Psoas muscle (tissue), 8 donors: ENCODE measurements at places on chromosomes 3 and 15.

DNA sequence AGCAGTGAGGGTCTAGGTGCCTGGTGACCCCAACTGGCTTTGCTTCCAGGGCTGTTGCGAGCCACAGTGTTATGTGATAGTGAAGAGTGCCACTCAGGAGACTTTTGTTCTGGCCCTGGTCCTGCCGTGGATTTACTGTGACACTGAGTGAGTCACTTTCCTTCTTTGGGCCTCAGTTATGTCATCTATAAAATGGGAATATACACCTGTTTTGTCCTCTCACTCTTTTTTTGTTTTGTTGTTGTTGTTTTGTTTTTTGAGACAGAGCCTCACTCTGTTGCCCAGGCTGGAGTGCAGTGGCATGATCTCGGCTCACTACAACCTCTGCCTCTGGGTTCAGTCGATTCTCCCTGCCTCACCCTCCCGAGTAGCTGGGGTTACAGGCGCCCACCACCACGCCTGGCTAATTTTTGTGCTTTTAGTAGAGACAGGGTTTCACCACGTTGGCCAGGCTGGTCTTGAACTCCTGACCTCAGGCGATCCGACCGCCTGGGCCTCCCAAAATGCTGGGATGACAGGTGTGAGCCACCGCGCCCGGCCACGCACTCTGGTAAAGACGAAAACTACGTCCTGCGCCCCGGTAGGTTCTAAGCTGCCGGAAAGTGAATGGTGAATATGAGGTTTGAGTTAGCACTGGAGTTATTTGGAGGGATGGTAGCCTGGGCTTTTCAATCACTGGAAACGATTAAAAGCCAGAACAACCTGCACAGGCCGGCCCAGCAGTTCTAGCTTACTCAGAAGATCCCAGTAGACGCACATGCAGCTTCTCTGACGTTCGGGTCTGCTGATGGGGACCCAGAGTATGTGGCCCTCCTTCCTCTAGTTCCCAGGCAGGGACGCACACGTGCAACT lies 46.6 kb downstream of the BDH1 start:
- DNase-seq: no peak

GRCh38 chr3:179265875-179266274 lies 15.0 kb upstream of the KCNMB3 start:
- DNase-seq: no peak

GRCh38 chr3:176964661-176965060 lies 232.6 kb downstream of the TBL1XR1 start:
- no peak for DNase-seq

DNA sequence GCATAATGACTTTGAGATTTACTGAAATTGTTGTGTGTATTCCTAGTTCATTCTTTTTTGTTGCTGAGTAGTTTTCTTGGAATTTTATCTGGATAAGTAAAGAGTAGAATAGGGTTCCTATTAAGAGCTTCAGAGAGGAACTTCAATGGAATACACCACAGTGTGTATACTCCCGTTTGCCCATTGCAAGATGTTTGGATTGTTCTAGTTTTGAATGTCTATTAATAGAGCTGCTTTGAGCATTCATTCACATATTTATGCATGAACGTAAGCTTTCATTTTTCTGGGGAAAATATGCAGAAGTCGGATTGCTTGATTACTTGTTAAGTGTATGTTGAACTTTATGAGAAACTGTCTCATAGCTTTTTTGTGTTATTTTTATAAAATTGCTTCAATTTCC lies 580.5 kb downstream of the OTOL1 start:
- DNase-seq: no peak

DNA sequence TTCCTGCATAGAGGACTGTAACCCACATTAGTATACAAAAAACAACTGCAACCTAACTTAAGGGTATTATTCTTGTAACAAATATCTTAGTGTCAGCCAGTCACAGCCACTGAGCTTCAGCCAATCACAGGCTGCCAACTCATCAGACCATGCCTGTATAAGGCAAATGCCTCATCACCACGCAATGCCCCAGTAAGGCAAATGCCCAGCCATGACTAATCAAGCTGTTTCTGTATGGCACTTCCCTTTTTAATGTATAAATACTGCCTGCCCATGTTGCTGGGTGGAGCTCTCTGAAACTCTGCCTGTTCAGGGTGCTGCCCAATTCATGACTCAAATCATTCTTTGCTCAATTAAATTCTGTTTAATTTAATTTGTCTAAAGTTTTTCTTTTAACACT lies 18.4 kb upstream of the GABRA5 start:
- DNase-seq: no peak

- no peak for DNase-seq
Observed at GRCh38 chr3:49104052-49104426, 518 bp downstream of the QARS1 start.

DNA sequence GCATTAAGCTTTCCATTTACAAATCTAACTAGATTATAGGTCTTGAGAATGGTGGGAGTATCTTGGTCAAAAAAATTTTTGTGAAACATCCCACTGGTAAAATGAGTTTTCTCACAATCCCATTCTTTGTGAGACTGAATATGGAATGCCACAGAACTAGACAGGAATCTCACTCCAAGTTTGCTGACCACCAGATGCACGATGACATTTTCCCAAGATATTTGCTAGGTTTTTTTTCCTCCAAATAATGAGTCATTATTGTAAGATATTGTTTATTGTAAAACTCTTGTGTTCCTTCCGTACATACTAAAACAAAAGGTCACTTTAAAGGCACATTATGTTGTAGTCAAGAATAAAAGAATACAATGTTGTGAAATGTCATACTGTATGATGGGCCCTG lies 53.9 kb downstream of the COPS2 start:
- no peak for DNase-seq

DNA sequence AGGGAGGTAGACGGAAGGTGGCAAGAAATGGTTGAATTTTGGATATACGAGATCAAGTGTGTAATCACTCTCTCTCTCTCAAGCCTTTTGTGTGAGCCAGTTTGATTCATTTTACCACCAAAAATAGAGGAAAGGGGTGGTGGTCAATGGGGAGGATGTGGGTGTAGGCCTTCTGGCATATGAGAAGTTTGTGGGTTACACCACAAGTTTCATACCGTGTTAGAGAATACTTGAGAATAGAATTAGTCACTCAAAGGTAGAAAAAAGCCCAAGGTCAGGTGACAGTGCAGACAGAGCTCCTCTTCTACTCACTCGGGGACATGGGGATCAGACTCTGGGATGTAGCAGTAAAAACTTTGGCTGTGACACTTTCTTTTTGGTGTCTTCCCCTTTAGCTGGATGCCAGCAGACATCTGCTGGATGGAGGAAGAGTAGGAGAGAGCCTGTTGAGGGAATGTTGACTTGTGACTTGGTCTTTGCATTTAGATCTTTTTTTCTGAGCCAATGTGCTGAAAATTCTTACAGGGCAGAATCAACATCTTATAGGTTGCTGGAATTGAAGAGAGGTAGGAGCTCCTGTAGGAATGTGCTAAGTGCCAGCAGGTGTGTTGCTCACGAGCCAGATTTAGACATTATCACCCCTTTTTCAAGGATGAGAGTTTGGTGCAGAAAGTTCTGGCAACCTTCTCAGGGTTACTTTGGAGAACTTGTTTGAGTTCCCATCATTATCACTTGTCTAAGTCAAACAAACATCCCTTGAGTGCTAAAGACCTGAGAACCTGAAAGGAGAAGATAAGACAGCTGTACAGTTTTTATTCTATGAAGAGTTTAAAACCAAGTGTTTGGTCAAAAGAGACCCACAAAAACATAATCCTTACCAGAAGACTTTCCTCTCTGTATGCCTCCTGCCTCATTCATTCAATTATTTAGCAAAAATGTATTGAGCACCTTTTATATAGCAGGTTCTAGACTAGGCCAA lies 43.9 kb upstream of the RYK start:
- no peak for DNase-seq

- peak; percentile 73 for DNase-seq
Observed at GRCh38 chr15:89088605-89089315, 504 bp downstream of the ABHD2 start.

DNA sequence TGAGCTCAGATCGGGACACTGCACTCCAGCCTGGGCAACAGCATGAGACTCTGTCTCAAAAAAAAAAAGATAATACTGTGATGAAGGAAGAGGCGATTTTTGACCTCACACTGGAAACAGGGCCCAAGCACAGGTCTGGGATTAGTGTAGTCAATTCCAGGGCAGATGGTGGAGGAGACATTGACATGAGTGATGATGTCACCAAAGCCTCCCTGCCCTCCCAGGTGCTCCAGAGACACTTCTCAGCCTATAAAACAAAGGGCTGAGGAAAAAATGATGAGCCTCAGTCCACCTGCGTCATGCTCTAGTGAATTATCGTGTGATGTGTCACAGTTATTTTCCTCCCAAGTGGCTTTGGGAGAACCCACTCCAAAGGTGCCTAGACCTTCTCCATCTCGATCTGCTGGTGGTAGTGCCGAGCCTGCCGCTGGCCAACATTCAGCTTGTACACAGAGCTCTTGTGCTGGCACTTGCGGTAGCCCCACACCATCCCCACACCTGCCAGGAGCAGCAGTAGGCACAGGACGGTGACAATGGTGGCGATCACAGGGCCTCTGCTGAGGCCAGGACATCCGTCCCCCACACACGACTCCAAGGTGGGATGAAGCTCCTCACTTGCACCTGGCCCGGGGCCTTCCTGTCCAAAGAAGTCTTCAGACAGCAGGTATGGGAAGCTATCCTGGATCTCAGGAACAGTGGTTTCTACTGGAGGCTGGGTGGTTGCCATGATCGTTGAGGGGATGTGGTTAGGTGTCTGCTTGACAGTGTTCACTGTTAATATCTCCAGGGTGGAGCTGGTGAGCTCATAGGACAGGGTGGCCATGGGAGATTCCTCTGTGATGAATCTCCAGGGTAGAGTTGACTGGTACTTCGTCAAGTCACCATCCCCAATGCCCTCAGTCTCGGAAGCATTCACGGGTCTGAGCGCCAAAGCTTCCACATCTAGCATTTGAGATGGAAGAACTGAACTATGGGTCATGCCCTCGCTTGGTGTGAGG lies 38.8 kb downstream of the CRTAP start:
- no peak for DNase-seq

GRCh38 chr15:29904757-29905417 lies 82.6 kb upstream of the TJP1 start:
- no peak for DNase-seq

DNA sequence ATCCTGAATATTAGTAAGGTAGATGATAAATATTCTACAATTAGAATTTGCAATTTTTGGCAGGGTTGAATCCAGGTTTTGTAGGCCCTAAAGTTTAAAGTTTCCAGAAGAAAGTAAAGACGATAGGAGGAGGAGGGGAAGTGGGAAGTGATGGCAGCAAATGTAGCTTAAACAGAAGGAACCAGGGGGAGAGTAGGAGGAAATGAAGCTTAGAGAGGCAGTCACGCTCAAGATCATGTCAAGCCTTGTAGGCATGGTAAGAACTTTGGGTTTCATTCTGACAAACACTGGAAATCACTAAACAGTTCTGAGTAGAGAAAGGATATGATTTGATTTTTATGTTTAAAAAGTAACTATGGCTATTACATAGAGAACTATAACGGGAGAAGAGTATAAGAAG lies 63.9 kb downstream of the NR2E3 start:
- no peak for DNase-seq

DNA sequence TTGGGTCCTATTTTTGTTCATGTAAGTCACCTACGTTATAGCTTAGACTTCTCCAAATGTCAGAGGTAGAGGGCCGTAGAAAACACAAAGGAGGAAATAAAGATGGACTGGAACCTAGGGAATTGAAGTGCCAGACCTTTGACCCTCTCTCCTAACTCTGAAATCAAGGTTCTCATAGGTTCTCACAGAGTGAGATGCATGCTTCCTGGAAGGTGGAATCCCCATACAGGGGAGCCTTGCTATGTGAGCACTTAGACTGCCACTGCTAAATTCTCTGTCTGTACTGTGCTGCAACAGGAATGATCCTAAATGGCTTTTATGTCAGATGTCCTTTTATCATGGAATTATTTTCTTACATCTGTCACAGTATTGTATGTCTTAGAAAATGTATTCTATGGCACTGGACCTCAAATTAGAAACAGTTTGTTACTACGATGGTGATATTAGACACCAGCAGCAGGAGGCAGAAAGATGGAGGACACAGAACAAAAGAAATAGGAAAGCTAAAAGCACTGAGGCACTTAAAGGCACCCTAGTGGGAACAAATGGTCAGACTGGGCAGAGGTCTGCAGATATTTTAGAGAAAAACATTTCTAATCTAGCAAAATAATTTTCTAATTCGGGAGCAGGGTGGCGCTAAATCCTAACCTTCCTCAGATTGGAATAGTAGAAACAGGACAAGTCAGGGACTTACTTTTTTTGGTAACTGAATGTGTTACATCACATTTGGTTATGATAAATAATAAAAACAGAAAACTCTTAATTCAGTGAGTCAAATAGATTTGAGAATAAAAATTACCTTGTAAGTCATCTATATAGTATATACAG lies 60.2 kb upstream of the CDAN1 start:
- no peak for DNase-seq

GRCh38 chr3:77479021-77479420 lies 439.1 kb downstream of the ROBO2 start:
- DNase-seq: no peak

- no peak for DNase-seq
Observed at GRCh38 chr3:140767566-140767965, 89.7 kb downstream of the TRIM42 start.

GRCh38 chr15:25695875-25696760 lies 167.0 kb downstream of the ATP10A start:
- no peak for DNase-seq

- DNase-seq: no peak
Observed at GRCh38 chr3:36433511-36433910, 53.2 kb downstream of the STAC start.

DNA sequence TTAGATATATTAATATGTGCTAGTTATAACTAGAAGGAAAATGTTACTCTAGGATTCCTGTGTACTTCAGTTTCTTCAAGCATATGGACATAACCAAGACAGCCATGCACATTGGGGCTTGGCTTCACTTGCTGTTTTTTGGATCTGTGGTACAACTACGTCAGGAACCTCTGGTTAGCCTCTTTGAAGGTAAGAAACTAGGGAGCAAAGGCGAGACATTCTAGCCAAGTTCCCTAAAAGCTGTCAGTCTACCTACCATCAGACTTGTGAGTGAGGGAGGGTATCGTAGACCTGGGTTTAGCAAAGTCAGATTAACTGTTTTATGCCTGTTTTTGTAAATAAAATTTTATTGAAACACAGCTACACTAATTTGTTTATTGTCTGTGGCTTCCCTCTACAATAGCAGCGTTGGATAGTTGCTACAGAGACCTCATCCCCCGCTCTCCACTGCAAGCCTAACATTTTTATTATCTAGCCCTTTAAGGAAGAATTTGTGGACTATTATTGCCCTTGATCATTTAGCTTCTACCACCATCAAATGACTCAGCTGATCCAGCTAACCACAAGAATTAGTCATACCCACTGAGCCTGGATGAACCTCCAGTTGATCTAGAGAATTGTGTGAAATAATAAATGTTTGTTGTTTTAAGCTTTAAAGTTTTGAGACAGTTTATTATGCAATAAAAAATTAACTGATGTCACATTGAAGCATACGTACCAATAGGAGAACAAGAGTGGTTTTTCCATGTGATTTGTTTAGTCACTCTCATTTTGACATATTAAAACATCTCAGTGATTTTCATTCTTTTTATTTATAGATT lies 58.1 kb downstream of the RSRC1 start:
- no peak for DNase-seq

GRCh38 chr3:142355692-142356091 lies 92.1 kb downstream of the XRN1 start:
- DNase-seq: no peak

GRCh38 chr3:69052472-69052898 lies 352 bp upstream of the TMF1 start:
- no peak for DNase-seq

GRCh38 chr3:171363202-171363601 lies 97.0 kb downstream of the TNIK start:
- no peak for DNase-seq
